Ecto neural progenitor cell (in vitro differentiated cells): ENCODE measurements at places on chromosomes 7 and 10.
A peak's percentile ranks its signal among the peaks of the same experiment; 100 is the strongest.

- no peak for DNase-seq
These were observed 482.0 kb upstream of the PCDH15 start for GRCh38 chr10:55283031-55283430.

DNA sequence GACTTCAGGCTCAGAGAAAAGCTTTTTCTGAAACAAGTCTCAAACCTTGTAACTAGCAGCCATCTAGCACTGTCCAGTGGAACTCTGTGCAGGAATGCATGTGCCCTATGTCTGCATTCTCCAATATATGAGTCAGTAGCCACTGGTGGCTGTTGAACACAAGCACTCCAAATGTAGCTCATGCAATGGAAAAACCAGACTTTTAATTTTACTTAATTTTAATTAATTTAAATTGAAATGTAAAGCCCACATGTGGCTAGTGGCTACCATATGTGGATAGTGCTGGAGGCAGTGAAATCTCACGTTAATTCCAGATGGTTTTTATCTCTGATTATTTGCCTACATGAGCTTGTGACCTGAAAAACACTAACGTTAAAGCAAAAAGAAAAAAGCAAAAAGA lies 225.1 kb downstream of the GATA3 start:
- DNase-seq, result no peak

DNA sequence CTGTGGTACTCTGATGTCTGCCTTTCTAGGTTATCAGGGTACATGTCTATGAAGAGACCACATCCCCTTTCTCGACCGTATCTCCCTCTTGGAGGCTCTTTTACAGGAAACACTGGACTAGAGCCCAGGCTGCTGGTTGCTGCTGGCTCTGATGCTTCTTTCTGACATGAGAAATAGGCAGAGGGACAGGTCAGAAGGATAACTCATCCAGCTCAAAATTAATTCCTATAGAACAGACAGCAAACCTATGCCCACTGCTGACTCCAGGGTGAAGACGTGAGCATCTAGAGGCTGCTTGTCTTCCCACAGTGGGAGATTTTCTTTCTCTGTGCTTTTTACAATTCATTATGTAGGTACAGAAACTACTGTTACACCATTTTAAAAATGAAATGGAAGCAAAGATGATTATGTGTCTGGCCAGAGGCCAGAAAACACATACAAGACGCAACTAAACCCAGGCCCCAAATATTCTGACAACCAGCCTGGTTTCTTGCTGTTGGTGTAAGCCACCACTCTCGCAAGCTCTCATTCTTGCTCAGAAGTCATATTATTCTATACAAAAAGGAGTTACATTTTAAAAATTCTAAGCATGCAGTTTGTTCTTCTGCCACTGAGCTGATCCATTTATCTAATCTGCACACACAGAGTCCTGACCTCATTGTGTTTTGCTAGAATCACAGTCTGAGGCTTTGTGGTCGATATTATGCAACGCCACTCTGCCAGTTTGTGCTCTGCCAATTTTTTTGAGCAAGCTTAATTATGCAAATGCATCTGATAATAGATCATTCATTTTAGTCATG lies 424.3 kb downstream of the KIF20B start:
- no peak for DNase-seq

DNA sequence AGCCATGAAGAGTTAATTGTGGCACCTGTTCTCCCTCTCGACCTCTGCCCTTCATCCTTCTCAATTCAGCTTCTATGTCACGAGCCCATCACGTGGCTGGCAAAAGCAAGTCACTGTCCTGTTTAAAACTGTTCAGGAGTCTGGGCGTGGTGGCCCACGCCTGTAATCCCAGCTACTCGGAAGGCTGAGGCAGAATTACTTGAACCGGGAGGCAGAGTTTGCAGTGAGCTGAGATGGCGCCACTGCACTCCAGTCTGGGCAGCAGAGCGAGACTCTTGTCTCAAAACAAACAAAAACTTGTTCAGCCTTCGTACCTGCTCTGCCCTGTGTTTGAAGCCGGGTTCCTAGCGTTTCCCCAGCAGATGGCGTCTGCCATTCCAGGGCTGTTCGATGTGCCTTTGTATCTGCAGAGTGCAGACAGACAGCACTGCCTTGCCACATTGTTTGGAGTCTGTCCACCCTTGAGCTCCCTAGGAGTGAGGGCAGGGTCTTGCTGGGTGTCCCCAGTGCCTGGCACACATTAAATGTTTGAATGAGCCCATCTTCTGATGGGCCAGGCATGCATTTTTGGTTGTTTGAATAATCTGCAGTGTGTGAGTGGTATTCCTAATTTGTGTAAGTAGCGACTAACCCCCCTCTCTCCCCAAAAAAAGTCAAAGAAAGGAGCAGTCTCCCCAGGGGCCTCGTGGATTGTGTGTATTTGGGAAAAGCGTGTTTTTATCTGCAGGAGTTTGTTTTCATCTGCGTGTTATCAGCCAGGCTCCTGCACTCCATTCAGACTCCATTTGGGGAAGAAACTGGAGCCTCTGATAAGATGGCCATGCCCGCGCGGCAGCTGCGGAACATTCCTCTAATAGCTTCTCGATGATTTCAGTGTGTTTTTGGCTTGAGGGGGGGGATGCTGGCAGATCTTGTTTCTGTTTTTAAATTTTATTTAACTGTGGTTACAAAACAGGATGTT lies 61.2 kb downstream of the DNAJB6 start:
- peak; percentile 73 for DNase-seq

GRCh38 chr10:24952143-24952706 lies at the start of gene PRTFDC1:
Gene PRTFDC1, minus strand, starts transcription at chr10:24952606. Its CDS starts 31 bp downstream, at chr10:24952575.
- DNase-seq, result peak; percentile 66

GRCh38 chr10:97136756-97137155 lies 49.0 kb downstream of the SLIT1 start:
- no peak for DNase-seq

- peak; percentile 23 for DNase-seq
These were observed 2.5 kb downstream of the HOXA4 start for GRCh38 chr7:27128034-27128433.

DNA sequence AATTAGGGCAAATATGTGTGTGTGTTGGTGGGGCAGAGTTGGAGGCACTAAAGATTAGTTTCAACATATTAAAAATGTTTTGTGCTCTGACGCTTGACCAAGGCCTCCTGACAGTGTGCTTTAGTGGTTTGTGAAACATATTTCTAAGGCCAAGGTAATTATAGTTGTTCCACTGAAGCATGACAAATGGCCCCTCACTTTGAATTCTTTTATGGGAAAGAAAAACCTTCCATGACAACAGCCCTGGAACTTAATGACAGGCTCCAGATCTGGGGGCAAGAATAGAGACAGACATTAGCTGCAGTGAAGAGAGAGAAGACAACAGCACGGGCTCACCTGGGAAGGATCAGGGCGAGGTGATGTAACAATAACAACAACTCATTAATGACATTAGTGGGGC lies 155.8 kb downstream of the CHN2 start:
- no peak for DNase-seq
